ENCODE measurements at places on chromosomes 4 and X.
A peak's percentile ranks its signal among the peaks of the same experiment; 100 is the strongest.

DNA sequence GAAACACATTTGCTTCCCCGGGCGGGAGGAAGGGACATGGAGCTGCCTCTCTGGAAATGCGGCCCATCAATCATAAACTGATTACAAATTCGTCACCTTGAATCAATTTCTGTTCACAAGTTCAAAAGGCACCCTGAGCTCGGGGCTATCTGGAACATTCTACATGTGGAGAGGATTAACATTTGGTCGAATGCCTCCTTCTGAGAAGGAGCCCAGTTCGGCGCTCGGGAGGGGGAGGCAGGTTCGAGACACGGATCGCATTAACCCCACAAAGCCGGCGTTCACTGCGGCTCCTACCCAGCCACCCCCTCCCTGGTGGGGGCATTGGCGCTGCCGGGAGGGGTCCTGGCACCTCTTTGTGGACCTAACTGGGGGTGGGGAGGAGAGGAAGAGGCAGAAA lies 108.0 kb downstream of the CPZ start:
- no peak for DNase-seq

DNA sequence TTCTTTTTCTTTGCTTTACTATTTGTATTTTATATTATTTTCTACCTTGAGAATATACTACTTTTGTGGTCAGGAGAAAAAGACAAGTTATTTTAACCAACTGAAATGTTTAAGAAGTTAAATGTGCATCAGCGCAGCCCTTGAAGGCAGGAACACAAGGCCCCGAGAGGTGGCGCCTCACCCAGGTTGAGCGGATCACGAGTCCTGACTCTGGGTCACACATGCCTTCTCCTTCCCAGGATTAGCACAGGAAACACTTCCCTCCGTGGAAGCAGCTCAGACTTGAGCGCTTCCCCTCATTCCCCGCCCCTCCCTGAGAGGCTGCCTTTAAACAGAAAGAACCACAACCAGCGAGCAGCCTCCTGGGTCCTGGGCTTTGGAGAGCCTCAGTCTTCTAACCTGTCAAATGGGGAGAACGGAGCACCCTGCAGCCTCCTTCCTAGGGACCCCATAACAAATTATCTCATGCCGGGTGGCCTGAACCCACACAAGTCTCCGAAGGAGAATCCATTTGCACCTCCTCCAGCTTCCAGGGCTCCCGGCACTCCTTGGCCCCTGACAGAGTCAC lies 217.6 kb downstream of the AFAP1 start:
- no peak for DNase-seq

DNA sequence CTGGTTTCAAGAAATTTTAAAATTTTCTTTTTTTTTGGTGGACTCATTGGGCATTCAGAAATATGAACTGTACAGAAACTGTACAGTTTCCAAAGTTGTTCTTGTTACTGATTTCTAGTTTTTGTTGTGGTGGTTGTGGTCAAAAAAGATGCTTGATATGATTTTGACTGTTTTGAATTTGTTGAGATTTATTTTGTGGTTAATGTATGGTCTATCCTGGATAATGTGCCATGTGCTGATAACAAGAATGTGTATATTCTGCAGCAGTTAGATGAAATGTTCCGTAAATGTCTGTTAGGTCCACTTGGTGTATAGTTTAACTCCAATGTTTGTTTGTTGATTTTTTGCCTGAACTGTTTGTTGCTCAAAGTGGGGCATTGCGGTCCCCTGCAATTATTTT lies 127.6 kb upstream of the NUDT6 start:
- no peak for DNase-seq

DNA sequence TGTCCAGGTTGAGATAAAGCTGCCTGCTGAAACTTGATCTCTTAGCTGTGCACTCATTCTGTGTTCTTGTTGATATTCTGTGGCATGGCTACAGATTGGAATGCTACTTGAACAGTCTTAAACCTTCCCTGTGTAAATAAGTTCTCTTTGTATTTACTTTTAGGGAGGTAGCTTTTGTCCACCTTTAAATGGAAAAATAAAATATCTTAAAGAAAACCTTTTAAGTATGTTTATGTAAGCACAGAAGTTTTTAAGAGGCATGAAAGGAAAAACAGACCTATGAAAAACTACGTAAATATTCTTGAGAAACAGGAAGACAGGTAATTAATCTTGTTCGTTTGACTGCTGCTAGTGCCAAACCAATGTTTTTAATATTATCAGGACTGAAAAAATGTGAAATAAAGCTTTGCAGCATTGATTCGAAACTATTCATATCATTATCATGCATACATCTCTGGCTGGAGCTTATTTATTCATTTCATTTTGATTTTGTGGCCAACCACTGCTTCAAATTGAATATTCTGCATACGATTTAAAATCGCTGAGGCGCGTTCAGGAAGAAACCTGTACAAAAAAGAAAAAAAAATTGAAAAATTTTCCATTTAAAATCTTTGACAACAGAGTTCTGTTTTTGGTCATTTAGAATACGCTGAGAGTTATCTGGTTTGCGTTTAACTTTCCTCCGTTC lies 17.8 kb downstream of the HSD17B13 start:
- DNase-seq: no peak

- DNase-seq: no peak
These were observed 616.9 kb downstream of the ANKRD50 start for GRCh38 chr4:124095621-124096020.

- DNase-seq: no peak
These were observed 317.1 kb downstream of the STK32B start for GRCh38 chr4:5368426-5368825.

DNA sequence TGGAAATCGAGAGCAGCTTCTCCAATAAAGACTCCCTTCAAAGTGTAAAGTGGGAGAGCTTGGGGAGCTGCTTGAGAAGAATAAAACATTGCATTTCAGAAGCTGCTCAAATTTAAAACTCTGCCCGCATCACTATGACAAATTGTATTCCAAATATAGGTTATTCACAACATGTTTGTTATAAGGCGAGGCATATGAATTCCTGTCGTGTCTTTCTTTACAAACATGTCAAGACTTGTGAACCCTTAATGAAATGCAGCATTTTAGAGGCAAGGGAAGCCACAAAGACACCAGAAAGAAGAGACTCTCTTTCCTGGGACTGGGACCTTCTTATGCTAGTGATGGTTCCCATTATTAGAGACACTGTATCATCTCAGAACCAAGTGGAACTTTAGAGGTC lies 311.2 kb downstream of the DHX15 start:
- DNase-seq: no peak

GRCh38 chr4:159401791-159402380 lies 299.0 kb downstream of the RAPGEF2 start:
- no peak for DNase-seq

DNA sequence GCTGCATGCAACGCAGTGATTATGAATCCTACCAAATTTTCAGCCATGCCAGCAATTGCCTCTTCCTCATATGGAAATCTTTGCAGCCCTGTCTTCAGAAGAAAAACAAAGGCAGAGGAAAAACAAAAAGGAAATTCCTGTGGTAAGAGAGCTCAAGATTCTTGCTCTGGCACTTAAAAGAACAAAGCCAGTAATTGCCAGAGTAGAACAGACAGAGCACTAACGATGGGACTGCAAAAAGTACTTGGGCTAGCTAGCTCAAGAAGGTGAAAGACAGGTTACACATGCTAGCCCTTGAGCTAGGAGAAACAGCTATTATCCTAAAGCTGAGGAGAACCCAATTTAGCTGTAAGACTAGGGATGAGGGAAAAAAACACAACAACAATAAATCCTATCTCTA lies 582.3 kb downstream of the KCNIP4 start:
- no peak for DNase-seq

GRCh38 chr4:32744211-32744610 lies 2024.0 kb downstream of the PCDH7 start:
- no peak for DNase-seq

DNA sequence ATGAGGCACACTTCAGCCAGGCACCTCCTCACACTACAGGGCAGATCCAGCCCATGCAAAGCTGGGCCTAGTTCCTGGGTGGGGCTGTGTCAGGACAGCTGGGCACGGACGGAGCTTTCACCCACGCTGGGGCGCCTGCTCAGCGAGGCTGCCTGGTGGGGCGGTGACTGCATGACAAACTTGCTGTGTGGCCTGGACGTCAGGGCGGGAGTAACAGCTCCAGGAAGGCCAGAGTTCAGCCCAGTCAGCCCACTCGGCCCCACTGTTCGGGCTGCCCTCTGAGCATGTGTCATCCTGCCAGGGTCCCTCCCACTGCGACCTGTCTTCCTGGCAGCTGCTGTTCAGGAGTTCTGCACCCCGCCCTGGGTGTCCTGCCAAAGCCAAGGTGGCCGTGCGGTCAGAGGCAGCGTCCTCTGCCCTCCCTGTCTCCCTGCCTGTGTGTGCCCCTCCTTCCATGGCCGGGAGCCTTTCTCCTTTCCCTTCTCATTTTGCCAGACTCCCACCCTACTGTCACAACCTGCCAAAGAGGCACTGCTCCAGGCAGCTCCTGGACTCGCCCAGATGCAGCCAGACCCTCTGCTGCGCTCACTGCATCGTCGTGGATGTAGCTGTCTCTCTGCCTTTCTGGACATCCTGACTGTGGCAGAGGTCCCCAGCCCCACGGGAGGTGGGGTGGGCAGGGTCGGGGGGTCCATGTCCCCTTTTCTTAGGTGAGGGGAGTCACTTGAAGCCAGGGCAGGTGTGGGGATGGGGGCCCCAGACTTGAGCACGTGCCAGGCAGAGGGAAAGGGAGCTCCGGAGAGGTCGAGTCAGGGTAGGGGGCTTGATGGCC lies 33.0 kb upstream of the KIAA0232 start:
- peak; percentile 94 for DNase-seq

GRCh38 chrX:38891641-38892413 lies 90.6 kb downstream of the MID1IP1 start:
- DNase-seq: no peak

GRCh38 chr4:153706519-153706918 lies 22.4 kb downstream of the TLR2 start:
- DNase-seq: no peak

GRCh38 chr4:138902705-138903104 lies 112.9 kb upstream of the NOCT start:
- DNase-seq: no peak

DNA sequence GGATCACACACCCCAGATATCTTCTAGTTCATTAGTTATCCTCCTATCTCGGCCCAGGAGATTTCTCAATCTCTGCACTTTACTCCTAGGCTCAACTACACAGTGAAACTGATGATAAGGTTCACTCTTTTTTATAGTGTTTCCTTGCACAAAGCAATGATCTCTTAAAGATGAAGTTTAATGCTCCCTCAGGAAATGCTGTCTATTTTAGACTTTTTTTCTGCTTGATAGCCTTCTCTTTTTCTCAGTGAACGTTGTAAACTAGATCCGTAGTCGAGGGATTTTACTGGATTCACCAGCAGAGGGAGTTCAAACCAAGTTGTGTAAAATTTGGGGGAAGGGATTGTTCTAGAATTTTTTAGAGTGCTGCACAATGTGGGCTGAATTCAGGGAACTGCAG lies 269.6 kb downstream of the GBA3 start:
- DNase-seq: peak; percentile 81

GRCh38 chrX:52425775-52426174 lies 57.0 kb downstream of the XAGE2 start:
- no peak for DNase-seq

DNA sequence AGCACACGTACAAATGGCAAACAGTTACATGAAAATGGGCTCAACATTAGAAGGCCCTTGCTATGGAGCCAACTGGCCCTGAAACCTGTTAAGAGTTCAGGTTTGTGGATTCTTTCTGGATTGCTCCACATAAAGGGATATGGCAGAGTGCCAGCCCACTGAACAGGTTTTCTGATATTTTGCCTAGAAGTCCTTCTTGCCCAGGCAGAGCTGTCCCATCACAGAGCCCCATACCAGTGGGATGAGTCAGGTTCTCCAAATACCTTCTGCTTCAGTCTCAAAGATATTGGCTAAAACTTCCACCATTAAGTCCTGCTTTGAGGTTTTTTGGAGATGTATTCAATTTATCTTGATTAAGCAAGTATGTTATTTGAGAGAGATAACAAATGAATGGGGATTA lies 146.8 kb upstream of the IL1RAPL2 start:
- DNase-seq: no peak

- no peak for DNase-seq
These were observed 118.8 kb downstream of the PSAPL1 start for GRCh38 chr4:7315935-7316334.

DNA sequence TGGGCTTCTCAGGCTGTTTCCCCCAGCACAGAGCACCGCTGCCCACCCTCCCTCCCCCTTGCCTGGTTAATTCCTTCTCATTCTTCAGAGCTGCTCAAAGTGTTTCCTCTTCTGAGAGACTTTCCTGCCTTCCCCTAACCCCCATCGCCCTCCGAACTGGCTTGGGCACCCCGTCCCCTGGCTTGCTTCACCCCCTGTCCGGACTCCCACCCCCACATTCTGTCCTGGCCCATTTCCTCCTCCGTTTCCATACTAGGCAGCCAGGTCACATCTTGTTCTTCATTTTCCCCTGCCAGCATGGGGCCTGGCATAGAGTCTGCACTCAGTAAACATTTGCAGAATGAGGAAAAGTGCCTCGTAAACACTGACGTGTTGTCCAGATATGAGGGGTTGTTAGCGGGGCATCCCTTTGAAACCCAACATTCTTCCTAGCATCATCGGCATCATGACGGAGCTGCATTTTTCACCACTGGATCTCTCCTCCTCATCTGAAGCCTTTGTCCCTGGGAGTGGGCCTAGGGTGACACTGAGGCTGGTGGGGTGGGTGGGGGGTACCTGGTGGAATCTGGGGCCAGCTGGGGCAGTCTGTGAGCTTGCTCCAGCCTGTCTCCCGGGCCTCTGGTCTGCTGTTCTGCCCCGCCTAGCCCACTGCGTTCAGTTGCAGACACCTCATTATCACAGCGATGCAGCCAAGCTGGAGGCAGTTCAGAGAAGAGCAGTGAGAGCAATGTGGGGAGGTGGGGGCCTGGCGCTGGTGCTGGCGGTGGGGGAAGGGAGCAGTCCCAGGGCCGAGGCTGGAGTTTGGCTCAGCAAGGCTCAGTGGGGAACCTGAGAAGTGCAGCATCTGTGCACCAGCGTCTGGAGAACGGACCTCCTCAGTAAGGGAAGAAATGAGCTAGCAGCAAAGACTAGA lies 149.4 kb upstream of the PJA1 start:
- DNase-seq: no peak

DNA sequence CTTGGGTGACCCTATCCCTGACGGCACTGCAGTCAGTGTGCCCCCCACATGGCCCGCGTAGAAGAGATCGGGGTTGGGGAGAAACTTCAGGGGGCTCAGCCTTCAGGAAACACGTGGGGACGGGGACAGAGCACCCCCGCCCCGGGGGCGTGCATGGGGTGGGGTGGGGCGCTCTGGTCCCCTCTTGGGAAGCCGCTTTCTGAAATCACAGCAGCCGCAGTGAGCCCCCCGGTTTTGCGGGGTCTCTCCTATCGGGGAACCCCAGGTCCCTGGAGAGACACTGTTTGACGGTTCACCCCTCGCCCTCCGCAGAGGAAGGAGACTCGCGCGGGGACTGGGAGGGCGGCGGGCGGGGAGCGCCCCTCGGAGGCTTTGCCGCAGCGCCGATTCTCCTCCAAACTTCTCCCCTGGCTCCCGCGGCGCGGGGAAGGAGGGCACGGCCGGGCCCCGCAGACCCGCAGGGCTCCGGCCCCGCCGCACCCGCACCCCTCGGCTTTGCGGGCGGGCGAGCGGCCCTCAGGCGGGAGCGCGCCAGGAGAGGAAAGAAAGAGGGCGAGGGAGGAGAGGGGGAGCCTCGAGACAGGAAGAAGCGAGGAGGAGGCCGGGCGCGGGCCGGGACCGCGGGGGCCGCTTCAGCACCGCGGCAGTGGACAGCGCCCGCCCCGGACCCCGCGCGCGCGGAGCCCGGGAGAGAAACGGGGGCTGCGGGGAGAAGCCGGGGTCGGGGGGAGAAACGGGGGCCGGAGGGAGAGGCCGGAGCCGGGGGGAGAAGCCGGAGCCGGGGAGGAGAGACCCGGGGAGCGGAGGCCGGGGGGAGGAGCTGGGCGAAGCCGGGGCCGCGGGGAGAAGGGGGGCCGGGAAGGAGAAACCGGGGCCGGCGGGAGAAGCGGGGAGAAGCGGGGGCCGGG lies 612 bp downstream of the CPLX1 start:
- DNase-seq: peak; percentile 37

All from large intestine (tissue), 12 donors.